NCI-H1417 treated with DMSO at 0.1 percent for 48 hours (cell line): ENCODE measurements at places on chromosomes 3 and 15.

DNA sequence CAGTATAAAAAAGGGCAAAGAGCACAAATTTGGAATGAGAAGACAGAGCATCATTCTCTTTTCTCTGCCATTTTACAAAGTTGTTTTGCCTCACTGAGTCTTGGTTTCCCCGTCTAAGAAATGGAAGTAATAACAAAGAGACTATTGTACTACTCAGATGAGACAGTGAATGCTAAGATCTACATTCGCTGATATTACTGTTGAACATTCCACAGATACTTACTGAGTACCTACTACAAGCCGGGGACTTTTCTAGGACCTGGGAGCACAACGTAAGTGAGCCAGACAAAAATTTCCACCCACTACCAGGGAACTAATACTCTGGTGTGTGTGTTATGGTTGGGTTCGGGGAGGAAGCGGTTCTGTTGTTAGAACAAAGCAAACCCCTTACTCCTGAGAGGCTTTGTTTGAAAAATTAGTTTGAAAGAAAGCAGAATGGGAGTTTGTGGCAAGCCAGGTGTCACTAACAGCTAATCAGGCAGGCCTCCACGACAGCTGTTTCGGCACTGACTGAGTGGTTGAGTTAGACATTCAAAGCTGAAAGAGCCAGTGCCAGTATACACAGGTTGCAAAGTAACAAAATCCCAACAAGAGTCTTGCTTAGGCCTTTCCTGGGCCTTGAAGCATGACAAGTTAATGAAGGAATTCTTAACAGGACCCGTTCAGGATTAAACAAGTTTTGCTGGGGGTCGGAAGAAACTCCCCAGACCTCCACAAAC lies 458.3 kb downstream of the EDEM1 start:
- no peak for DNase-seq

DNA sequence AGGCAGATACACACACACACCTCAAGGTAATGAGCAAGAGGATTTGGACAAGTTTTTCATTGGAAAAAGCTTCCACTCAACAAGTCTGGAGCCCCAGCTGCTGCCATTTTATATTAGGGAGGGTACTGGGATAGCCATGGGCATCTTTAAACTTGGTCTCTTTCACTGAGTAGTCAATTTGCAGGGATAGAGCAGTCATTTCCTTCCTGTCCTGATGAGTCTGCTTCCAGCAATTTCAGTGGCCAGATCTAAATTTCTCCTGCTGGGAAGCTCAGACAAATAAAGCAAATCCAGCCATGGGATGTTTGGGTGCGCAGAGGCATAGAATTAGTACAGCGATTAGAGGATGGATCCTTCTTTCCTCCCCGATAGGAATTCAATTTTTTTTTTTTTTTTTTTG lies 874 bp upstream of the ERC2 start:
- DNase-seq, result no peak

- no peak for DNase-seq
Measured at GRCh38 chr15:58549785-58550074, 117.9 kb downstream of the LIPC start.

DNA sequence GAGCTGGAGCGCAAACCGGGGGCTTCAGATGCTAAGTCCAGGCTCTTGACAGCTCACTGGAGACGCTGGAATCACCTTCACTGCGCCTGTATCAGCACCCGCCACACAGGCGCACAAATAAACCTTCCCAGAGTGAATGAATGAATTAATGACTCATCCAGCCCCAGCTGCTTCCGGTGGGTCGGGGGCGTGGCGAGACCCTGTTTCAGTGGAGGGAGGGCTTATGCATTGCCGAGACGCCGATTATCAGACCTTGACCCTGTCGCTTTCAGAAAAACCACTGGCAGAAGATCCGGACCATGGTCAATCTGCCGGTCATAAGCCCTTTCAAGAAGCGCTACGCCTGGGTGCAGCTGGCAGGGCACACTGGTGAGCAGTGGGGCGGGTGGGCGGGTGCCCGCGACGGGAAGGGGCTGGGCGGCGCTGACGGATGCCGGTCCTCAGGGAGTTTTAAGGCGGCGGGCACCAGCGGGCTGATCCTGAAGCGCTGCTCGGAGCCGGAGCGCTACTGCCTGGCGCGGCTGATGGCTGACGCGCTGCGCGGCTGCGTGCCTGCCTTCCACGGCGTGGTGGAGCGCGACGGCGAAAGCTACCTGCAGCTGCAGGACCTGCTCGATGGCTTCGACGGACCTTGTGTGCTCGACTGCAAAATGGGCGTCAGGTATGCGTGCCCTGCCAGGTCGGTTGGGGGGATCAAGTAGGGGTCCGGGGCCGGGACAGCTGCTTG lies 7.7 kb downstream of the ITPKA start:
- DNase-seq, result no peak

GRCh38 chr15:40558952-40559742 lies 5.7 kb downstream of the CCDC32 start:
- DNase-seq, result no peak

DNA sequence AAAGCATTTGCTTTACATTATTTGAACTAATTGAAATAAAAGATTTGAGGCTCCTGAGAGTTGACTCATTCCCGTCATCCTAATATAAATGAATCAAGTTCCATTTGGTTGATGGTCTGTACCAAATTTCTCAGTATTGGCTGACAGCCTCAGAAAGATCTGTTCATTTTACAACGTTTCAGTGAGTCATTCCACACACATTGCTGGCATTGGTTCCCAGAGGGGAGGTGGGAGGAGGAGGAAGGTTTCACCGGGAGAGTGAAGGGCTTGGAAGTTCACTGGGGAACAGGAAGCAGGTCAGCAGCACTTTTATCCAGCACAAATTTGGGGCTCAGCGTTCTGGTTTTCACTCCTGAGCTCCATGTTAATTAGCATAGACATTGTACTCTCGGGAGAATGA lies 176.7 kb upstream of the CADPS start:
- DNase-seq, result no peak

DNA sequence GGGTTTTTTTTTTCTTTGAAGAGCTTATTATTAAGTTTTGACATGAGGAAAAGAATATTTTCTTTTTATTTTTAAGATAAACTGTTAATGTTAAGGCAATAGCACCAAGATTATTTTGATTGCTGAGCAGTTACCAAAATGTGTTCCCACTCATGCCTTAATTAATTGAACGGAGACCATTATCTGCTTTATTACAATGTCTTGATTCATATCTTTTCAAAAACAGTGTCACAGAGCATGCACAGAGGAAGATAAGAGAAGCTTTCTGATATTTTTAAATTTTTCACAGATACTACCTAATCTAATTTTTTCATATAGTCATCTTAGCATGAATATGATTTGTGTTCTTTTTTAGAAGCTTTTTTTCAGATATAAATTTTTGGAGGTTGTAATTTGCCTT lies 106.7 kb upstream of the FEZF2 start:
- no peak for DNase-seq

DNA sequence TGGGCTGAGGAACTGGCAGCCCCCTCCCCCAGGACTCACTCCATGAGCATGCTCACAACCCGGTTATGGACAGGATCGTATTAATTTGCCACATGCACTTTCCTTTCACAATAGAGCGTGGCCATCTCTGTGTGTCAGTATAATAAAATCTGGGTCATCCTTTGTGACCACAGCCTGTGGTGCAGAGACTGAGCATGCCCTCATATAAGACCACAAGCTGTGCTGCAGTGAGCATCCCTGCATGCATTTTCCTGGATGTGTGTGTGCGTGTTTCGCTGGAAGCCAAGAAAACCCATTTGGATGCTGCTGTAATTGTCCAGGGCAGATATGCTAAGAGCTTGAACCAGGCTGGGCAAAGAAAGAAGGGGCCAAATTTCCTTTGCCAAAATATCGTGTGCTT lies 39.7 kb downstream of the CYP11A1 start:
- no peak for DNase-seq

DNA sequence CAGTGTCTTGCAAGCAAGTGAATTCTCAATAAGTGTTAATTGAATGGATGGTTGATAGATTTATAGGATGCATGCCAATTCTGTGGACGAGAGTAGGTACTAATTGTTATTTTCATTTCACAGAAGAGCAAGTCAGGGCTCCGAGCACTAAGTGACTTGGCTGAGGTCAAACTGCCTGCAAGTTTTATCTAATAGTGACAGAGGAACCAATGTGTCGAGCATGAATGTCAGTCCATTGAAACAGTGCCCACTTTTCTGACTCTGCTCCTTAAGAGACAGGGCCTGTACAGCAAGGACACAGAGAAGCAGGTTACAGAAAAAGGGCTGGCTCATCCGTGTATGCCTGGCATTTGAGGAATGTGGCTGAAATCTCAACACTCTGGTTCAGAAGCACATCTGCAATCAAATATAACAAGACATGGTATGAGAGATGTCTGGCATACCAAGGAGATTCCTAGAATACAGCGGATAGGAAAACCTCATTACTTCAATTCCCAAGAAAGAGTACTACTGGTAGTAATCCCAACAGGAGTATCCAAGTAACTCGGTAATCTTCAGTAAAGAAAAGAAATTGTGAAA lies 6.0 kb upstream of the B3GNT5 start:
- DNase-seq, result no peak
